HEK293T (cell line): ENCODE measurements at places on chromosomes 4 and X.

- DNase-seq: no peak
These were observed 95.4 kb upstream of the NUDT6 start for GRCh38 chr4:123017636-123018395.

GRCh38 chrX:13287816-13288215 is 32.0 kb downstream of the ATXN3L start:
- DNase-seq: no peak

- DNase-seq: no peak
These were observed 104.0 kb downstream of the TEX13A start for GRCh38 chrX:105116486-105116885.

- DNase-seq: no peak
These were observed 5.3 kb upstream of the SHISA3 start for GRCh38 chr4:42391981-42392380.

GRCh38 chrX:21940356-21940829 is at the start of gene SMS:
SMS (plus strand) TSS chrX:21940709; CDS start chrX:21940825, 116 bp downstream.
- DNase-seq: peak; percentile 56

GRCh38 chr4:174120446-174121295 is 162.8 kb downstream of the FBXO8 start:
- peak; percentile 55 for DNase-seq
